ENCODE measurements at places on chromosomes 12 and 14. TPM values are rescaled to one million over a fixed set of nuclear protein-coding genes. Genes with fewer than 3 reads are reported as not detected.

FBLN5 gene
- 44.3 TPM for total RNA-seq

HPD gene
- 1.4 TPM for total RNA-seq

LTBP2 gene
- 21.7 TPM for total RNA-seq

SMOC1 gene
- 1.9 TPM for total RNA-seq

IQSEC3 gene
- total RNA-seq, result 0.21 TPM

TBX3 gene
- 23.4 TPM for total RNA-seq
